Smooth muscle cell of the brain vasculature (primary cell): ENCODE measurements at places on chromosomes 3 and 15.

- DNase-seq: no peak
Observed at GRCh38 chr3:153919773-153920172, 201.4 kb upstream of the ARHGEF26 start.

DNA sequence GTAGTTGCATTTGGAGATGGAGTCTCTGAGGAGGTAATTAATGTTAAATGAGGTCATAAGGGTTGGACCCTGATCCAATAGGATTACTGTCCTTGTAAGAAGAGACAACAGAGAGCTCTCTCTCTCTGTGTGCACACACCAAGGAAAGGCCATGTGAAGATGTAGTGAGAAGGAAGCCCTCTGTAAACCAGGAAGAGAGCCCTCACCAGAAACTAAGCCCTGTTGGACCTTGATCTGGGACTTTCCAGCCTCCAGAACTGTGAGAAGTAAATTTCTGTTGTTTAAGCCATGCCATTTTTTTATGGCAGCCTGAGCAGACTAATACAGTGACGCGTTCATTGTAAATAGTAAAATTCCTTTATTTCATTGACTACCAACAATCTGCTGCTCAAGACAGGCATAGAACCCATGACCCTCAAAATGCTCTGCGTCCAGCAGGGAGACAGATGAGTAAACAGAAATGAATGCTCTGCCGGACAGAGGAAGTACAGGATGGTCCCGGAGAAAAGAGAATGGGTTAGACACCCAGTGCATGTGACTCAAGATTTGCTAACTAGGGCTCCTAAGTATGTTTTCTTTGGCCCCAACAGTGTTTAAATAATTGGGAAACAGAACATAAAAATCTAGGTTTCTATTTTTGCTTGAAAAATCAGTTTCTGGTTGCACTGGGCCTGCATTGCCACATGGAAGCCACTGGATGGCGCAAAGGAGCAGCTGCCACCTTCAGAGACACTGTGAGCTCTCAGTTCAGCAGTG is 37.9 kb upstream of the TNFAIP8L3 start:
- DNase-seq: peak; percentile 94

- no peak for DNase-seq
Observed at GRCh38 chr15:85133709-85134108, 152.1 kb downstream of the PDE8A start.

- no peak for DNase-seq
Observed at GRCh38 chr3:98449606-98450193, 13.3 kb upstream of the OR5K1 start.
